ENCODE measurements at places on chromosomes 7 and 10.

DNA sequence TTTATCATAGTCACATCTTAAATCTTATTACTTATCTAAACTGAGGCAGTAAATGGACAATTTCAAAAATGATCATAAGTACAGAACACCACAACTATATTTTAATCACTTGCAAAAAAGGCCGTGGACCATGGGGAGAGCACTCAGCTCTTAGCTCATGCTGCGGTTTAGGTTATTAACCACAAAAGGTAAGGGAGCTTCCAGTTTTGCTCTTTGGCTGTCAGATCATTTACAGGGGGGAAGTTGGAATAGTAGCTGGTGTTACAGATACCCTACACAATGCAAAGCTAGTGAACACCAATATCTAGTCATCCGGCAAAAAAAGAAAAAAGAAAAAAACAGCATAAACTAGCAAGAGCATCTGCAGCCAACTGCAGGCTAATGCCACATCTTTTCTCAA, 147.0 kb downstream of the BBS9 start:
- DNase-seq, result no peak

- DNase-seq, result peak; percentile 71
These were observed 12.9 kb upstream of the DENND2A start for GRCh38 chr7:140653319-140654108.

- DNase-seq, result no peak
These were observed 418.3 kb downstream of the PAXIP1 start for GRCh38 chr7:154584352-154585252.

DNA sequence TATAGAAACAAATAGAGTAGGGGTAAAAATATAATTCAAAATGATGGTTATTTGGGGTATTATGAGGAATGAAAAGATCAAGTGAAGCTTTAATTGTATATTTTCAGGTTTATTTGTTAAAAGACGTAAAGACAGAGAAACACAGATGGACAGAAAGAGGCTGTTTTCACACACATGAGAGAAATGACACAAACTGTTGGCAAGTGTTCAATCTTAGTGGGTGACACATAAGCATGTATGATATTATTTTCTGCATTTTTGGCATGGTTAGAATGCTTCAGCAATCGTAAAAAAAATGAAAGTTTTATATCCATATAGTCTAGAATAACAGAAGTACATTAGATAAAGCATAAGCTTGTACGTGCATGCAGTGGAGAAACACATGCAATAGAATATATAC, 464.4 kb upstream of the AKR1E2 start:
- DNase-seq, result no peak

- no peak for DNase-seq
These were observed 59.9 kb downstream of the HIBADH start for GRCh38 chr7:27602766-27603165.
